ENCODE measurements at places on chromosomes 5 and 9.

- DNase-seq, result no peak
These were observed 42.7 kb downstream of the SYK start for GRCh38 chr9:90844326-90844725.

- DNase-seq, result no peak
These were observed 153.8 kb downstream of the GOLPH3 start for GRCh38 chr5:32020271-32020670.

DNA sequence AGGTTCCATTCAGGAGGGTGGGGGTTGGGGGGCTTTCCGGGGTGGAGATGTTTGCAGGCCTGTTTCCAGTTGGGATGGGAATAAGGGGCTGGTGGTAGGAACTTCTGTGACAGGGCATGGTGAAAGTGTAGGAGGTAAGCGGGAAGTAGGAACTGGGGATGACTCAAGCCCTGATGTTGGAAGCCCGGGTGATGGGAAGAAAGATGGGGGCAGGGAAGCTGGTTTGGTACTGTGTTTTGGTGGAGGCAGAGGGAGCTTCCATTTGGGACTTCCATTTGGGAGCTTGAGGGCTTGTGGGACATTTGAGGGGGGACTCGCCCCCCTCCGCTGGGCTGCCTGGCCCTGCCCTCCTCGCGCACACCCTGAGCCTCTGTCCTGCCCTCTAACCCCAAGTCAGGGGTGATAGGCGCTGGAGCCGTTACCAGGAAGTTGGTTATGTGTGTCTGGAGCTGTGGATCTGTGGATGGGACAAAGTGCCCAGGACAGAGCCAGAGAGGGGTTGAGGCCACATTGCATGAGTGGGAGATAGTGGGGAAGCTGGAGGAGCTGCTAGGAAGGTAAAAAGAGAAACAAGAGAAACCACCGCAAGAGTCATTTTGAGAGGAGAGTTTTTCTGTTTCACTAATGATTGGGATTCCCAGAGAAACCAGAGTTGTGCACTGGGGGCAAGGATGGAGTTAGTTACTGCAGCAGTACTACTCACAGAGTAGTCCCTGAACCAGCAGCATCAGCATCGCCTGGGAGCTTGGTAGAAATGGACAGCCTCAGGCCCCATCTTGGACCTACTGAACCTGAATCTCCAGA lies 6.6 kb downstream of the RGS14 start:
- DNase-seq, result no peak

DNA sequence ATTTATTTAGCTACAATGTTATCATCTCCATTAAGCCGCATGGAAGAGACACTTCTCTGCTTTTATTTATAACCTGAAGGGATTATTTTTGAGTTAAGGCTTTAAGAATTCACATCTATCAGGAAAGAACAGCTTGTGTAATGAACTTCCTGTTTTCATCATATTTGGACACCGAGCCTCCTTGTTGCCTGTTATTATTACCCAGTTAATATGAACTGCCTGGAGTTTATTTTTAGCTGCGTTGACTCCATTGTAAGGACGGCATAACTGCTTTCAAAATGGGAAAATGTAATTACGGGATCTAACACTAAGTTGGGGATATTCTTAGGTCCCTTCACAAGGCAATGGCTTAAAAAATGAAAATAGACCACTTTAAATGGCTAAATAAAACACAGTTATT lies 89.0 kb upstream of the NR4A3 start:
- no peak for DNase-seq

DNA sequence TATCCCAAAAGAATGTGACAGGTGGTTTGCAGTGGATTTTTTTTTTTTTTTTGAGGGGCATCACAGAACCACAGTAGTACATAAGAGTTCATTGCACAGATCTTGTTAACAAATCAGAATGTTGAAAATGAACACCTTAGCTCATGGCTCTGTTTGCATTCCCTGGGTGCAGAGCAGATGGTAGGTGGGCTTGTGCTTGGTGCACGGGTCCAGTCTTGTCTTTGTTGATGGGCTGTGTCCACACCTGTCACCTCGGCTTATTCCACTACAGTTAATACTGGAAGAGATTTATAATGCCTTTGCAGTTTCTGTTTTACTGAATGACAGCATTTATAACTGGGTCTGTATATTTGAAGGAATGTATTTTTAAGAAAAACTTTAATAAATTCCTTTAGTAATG lies 146.6 kb downstream of the KDM4C start:
- DNase-seq, result no peak

DNA sequence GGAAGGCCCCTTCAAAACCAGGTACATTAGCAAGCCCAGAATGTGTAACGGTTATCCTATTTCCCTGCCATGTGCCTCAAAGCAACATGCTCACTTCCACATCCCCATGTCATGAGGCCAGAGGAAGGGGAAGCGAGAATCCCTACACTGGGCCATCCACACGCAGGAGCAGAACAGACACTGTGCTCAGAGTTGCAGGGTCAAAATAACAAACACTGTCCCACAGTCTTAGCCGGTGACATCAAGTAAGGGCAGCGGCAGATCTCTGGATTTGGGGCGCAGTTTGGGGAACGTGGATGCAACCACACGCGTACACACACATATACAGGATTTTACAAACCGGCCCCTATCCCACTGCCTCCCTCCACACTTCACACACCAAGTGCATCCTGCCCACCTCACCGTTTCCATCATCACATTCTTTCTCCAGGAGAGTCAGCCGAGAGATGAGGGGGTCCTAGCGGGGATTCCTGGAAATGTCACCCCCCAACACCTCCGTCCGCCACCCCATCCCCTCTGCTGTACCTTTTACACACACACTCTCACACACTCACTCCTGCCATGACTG lies 776 bp downstream of the APBA1 start:
- DNase-seq, result no peak

GRCh38 chr9:91856419-91856818 lies 93.6 kb downstream of the ROR2 start:
- no peak for DNase-seq

- DNase-seq, result no peak
These were observed 684.8 kb upstream of the CCNG1 start for GRCh38 chr5:162752612-162753011.

DNA sequence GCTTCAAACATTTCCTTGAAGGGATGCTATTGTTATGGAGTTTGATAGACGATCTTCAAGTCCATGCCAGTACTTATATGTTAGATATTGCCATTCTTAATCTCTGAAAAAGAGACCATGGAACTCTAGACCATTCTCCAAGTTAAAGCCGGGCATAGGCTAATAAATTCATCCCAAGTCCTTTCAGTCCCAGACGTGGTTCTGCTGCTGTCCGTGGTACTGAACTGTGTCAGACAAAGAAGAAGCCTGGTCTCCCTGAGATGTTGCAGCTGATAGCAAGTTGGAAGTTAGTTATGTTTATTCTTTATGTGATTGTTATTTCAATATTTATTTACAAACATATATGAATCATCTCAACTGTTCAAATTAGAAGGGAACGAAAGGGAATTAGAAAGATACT lies 158.7 kb downstream of the NMUR2 start:
- DNase-seq, result no peak

GRCh38 chr9:83583151-83584014 lies 39.6 kb upstream of the IDNK start:
- DNase-seq, result no peak

- DNase-seq, result no peak
These were observed 3.6 kb upstream of the ARAP3 start for GRCh38 chr5:141685591-141685990.

GRCh38 chr5:108529381-108529780 lies 147.5 kb upstream of the FBXL17 start:
- no peak for DNase-seq

DNA sequence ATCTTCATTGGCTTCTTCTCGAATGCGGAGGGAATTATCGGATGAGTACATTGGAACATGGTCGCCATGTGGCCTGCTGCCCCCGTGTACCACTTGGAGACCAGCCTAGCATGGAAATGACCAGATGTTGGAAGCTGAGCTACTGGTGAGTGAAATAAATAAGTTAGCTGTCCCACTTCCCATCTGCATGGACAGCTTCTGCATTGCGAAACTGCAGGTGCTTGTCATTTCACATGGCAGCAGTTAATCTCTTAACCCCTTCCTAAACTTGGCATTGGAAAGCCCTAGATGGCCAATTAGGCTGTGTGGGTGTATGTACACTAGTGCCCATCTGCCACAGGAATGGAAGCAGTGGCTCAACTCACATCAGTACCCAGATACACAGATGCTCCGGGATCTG lies 246.6 kb upstream of the IL12B start:
- DNase-seq, result no peak

DNA sequence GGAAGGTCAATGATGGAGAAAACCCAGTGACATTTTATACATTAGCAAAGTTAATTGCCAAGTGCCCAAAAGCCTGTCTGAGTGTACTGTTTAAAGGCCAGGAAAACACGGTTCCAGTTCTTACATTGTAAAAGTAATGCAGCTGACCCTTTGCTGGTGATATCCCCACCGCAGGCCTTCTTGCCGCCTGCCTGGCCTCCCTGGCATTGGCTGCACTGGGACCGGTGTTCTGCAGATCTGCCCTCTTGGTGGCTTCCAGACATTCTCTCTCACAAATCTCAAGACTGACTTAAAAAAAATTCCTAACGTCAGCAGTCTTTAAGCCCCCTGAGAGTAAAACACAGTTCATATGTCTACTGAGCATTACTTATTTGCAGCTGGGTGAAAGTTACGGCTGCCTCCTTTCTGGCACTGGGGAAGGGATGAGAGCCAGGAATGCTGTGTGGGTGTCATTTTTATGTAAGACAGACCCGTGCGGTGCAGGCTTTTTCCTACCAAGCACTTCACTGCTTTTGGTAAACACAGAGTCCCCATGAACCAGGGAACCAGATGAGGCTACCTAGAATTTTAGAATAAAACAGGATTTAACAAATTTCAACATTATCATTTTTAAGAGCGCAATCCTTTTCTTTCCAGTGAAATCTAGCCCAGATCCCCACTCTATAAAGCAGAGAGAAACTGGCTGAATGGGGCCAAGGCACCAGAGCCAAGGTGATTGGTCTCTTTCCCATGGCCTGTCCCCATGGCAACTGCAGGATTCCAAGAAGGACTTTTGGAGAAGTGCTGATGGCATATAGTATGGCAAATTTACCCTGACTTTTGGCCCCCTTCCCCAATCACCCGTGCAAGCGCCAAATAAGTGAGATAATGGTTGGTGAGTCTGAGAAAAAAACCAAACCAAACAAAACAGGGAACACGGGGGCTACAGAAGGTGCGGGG lies 80.8 kb downstream of the LMNB1 start:
- DNase-seq, result no peak

DNA sequence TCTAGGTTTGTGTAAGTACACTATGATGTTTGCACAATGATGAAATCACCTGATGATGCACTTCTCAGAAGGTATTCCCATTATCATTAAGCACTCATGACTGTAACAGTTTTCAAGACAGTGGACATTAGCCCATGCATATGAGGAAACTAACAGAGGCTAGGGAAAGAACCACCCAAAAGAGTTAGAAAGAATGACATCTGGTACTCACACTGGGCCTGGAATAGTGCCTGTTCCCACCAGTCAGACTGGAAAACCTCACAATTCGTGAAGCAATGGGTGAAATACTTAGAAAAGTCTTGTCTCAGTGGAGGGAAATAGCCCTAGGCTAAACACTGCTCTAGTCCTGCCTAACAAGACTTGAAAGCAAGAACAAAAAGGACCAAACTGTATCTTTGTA lies 117.4 kb upstream of the GDNF start:
- DNase-seq, result no peak

GRCh38 chr9:752201-752600 lies 89.3 kb upstream of the DMRT1 start:
- no peak for DNase-seq

- DNase-seq, result no peak
These were observed 87.0 kb upstream of the SPRY4 start for GRCh38 chr5:142411656-142412425.

DNA sequence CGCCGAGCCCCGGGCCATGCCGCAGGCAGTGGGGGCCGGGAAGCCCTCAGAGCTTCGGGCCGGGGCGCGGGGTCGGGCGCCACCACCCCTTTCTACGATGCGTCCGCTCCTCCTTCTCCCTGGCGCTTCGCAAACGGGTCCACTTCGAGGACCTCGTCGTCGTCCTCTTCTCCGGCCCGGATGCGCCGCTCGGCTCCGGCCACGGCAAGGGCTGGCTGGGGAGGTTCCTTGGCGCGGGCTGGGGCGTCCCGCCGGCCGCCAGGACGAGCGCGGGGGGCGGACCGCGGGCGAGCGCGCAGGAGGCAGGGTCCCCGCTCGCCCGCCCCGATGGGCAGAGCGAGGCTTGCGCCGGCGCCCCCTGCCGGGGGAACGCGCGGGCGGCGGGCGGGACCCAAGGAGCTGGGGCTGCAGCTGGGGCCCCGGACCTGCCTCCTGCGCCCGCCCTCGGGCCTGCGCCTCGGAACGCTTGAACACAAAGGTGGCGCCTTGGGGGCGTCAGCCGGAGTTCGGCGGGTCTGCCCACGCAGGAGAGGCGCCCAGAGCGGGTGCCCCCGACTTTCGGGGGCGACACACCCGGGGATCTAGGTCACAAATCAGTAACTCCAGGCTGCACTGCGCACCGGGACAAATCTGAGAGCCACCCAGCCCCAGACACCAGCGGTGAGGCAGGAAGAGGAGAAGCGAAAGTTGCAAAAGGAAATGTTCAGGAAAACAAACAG lies at the start of gene ROR2:
Gene ROR2 (minus strand): TSS at position 283 of the 719 bp plus-strand sequence.
- DNase-seq, result peak; percentile 37

DNA sequence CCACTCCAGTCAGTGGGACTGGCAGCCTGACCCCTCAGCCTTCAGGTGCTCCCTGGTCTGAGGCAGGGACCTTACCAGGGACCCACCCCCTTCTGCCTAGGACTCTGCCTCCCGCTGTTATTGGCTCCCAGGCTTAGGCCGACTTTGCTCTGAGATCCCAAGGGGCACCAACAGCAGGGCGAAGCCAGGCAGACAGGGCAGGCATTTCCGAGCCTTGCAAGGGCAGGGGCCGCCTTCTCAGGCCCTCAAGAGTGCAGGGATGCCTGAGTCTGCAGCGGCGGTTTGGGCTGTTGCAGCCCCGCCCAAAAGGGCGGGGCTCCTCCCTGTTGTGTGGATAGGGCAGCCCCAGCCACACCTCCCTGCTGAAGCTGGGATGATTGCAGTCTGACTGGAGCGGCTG lies 644.6 kb downstream of the PRR16 start:
- no peak for DNase-seq

DNA sequence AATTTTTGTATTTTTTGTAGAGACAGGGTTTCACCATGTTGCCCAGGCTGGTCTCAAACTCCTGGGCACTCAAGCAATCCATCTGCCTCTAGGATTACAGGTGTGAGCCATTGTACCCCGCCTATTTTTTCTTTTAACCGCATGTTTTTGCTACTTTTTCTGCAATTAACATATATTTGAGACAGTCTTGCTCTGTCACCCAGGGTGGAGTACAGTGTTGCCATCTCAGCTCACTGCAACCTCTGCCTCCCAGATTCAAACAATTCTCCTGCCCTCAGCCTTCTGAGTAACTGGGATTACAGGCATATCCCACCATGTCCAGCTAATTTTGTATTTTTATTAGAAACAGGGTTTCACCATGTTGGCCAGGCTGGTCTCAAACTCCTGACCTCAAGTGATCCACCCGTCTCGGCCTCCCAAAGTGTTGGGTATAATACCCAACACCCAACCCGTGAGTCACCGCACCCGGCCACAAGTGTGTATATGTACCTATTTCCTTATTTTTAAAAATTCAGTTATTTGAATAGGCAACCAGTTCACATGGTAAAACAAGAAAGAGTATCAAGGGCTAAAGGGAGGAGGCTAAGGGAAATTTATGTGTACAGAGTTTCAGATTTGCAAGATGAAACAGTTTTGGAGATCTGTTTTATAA lies 13.3 kb downstream of the PHAX start:
- no peak for DNase-seq

GRCh38 chr5:178790371-178790770 lies 59.9 kb upstream of the ZNF354A start:
- DNase-seq, result no peak
